Esophagus squamous epithelium (tissue), 5 donors: ENCODE measurements at places on chromosomes 7 and 10.

GRCh38 chr7:8386926-8387550 lies 46.4 kb upstream of the NXPH1 start:
- H3K4me1 ChIP-seq, result no peaks in the 10 kb centered on the region
- no peaks in the 10 kb centered on the region for H3K36me3 ChIP-seq
- no peak for DNase-seq
- no peak overlapping the region for H3K27ac ChIP-seq

GRCh38 chr7:24401628-24402593 lies 117.9 kb downstream of the NPY start:
- no peaks in the 10 kb centered on the region for H3K36me3 ChIP-seq
- no peaks in the 10 kb centered on the region for H3K4me1 ChIP-seq
- H3K4me3 ChIP-seq, result no peak overlapping the region
- H3K27ac ChIP-seq, result no peak overlapping the region

DNA sequence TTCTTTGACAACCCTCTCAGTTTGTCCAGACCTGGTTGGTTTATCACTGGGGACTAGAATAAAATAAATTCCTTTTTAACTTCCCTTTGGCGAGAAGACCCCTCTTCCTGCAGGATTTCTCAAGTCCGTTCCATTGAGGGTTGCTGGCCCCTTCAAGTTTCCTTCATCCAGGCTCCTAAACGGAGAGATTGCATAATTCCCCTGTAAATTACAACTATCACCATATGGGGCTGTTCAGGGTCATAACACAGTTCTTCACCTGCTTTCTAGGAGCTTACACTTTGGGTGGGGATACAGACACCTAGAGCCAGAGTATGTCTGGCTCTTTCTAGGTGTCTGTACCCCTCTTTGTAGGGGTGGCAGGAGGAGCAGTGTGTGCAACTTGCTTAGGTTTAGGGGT lies 3.3 kb upstream of the COPS6 start:
- H3K4me1 ChIP-seq, result peaks cover 29% of the 10 kb centered on the region
- no peaks in the 10 kb centered on the region for H3K27me3 ChIP-seq
- no peak for DNase-seq
- H3K4me3 ChIP-seq, result no peak overlapping the region
- no peaks in the 10 kb centered on the region for H3K36me3 ChIP-seq

DNA sequence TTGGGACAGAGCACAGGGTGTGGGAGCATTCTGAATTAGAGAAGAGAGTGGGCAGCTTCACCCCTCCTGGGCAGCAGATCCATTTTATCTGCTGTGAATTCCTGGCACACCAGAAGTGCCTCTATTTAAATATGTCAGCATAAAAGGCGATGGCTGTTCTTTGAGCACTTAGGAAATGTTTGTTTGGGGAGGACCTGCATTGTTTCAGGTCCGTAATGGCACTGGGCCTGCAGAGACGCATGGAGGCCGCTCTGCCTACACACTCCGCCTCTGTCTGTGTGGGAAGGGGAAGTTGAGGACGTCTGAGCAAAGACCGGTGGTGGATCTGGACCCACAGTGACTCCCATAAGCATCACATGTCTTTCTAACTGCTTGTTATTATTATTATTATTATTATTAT lies 253.2 kb downstream of the CAMK1D start:
- no peak overlapping the region for H3K4me3 ChIP-seq
- H3K27ac ChIP-seq, result peak overlapping the region; percentile 53
- H3K4me1 ChIP-seq, result peaks cover 16% of the 10 kb centered on the region
- H3K27me3 ChIP-seq, result no peaks in the 10 kb centered on the region
